Stimulated activated CD8-positive, alpha-beta memory T cell treated with anti-CD3 and anti-CD28 coated beads, Interleukin-2, amount 100 ng/mL, for 48 hours (primary cell): ENCODE measurements at places on chromosomes 3 and 15.

DNA sequence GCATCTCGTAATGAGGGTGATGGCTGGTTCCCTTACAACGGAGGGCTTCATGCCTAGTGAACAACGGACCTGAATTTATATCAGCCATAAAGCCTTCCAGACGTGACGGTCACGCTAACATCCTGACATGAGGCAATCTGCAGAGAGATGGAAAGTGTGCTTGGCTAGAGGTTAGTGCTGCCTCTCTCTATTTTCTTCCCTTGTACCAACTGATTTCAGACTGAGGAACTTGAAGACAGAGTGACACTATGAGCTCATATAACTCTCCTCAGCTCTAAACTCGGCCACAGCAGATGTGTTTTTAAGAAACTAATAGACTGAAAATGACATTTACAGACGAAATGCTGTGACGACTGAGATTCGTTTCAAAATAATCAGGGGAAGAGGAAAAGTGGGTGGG is 122.4 kb downstream of the XXYLT1 start:
- no peak for DNase-seq

- no peak for DNase-seq
Observed at GRCh38 chr3:171383206-171384018, 76.8 kb downstream of the TNIK start.

- no peak for DNase-seq
Observed at GRCh38 chr15:76812381-76812780, 92.8 kb downstream of the SCAPER start.

- no peak for DNase-seq
Observed at GRCh38 chr3:54069961-54070360, 52.4 kb upstream of the CACNA2D3 start.

DNA sequence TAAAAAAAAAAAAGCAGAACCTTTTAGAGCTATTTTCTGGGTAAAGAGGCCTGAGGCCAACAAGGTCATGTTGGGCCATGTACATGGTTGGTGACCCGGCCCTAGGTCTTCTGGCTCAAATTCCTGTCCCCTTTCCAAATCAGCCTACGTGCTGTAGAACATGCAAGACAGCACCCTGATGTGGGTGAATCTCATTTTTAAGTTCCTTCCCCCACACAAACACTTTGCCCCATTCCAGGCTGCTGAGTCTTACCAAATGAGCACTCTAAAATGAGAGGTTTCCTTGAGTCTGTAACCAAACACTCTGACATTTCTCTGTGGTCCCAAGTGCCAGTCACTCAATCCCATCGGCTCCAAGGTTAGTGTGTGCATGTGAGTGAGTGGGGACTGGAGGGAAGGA is 9.4 kb downstream of the BCL6 start:
- no peak for DNase-seq
